ENCODE measurements at places on chromosomes 16 and 17.

DNA sequence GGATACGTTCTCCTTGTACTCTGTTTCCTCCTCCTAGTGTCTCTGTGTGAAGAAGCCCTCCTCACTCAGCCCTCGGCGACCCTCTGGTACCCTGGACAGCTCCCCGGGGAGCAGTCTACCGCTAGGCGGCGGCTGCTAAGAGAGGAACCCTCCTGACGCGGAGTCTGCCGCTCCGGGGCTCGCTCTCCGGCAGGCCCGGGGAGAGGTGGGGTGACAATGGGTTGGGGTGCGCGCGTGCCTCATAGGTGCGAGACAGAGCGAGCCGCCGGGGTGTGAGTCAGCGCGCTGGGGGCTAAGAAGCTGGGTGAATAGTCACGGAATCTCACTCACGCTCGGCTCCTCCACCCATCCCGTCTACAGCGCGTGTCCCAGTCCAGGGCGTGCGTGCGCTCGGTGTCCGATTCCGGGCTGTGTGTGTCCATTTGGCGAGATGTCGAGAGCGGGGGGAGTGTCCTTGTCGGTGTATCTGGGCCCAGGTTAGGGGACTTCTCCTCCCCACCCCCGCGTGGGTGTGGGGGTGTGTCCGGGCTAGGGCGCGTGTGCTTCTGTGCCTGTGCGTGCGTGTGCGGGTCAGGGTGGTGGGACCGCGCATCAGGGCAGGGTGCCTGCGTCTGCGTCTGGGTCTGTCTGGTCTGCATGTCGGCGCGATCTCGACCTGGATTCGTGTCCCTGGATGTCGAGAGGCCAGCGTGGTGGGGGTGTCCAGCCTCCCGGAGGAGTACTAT, 577 bp upstream of the HS3ST2 start:
- peak; percentile 58 for DNase-seq

DNA sequence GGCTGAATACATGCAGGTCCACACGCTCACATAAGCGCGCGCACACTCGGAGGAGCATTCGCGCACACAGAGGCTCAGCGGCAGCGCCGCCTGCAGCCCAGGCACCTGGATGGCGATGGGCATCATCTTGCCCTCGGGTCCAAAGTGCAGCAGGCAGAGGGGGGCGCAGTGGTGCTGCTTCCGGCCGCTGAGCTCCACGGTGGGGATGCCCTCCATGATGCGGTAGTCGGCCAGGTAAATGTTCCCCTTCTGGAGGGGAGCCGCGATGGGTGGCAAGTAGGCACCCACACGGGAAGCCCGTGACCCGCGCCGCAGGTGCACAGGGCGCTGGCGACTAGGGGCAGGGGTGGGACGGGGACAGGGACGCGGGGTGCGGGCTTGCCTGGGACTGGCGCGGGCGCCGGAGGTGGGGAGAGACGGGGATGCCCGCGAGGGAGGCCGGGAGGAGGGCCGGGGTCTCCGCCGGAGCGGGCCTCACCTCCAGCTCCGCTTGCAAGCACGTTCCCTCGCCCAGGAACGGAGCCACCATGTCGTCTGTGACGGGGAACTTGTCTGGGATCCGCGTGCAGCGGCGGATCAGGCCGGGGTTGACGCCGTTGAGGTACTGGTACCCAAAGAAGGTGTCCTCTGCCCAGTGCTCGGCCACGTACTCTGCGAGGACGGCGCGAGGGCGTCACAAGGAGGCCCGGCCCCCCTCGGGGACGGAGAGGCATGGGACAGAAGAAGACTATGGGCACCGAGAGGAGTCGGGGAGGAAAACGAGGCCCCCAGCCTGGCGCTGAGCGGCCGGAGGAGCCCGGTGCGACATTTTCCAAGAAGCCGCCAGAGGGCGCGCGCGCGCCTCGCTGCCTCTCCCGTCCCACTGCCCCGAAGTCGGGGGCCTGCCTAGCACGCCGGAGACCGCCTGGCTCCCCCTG, 8.0 kb downstream of the ALOX12B start:
- peak; percentile 42 for DNase-seq

DNA sequence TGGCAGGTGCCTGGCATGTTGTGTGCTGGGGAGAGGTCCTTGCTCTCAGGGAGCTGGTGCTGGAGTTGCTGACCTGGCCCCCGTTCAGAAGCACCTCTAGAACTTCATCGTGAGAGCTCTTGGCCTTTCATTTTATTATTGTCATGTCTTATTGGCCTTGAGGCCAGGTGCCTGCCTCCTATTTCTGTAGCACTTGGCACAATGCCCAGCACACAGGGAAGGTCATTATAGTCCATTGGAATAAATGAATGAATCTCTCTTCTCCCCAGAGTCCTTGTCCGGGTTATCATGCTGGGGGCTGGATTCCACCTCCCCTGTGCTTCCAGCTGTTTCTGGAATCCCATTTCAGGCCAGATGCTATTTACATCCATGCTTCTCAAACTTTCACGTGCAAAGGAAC, 169.2 kb downstream of the HAPSTR1 start:
- no peak for DNase-seq

DNA sequence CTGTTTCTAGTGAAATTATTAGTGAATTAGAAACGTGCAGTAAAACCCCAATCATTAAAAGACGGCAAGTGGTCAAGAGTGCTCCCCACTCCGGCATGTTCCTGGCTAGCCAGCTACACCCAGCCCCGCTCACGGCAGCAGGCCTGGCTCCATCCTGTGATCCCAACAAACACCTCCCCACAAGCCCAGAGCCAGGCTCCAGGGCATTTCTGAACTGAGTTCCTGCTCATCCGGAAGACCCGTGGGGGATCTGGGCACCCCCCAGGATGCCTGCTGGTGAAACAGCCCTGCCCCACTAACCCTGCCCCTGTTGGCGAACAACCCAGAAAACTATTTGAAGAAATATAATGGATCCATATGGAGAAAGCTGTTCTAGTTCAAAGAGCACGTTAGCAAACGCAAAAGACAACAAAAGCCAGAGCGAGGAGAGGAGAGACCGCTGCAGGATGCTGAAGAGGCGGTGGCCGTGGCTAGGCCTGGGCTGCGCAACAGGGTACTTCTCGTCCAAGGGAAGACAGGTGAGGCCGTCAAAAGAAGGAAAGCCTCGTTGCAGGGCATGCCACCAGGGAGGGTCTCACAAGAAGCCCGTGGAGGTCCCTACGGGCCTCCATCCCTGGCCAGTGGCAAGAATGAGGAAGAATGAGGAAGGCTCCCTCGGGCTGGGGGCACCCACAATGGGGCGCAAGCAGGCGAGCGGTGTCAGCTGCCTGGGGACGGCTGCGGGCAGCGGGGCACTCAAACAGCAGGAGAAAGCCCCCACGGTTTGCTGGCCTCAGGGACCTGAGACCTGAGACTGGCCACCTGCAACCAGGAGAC, 19.2 kb downstream of the SLC16A3 start:
- DNase-seq, result no peak

- no peak for DNase-seq
These were observed 23.6 kb downstream of the ABCA6 start for GRCh38 chr17:69117855-69118784.

GRCh38 chr17:14688134-14688533, 387.3 kb downstream of the HS3ST3B1 start:
- DNase-seq, result no peak

Data from fibroblast of skin of right biceps (primary cell).